ENCODE measurements at places on chromosomes 12 and 14. TPM values are rescaled to one million over a fixed set of nuclear protein-coding genes. Genes with fewer than 3 reads are reported as not detected.

Gene CLEC14A
- total RNA-seq, result not detected

Gene TAS2R42
- total RNA-seq, result not detected

Gene MSI1
- total RNA-seq, result 6.6 TPM

Gene KLRB1
- total RNA-seq, result 3.0 TPM

Gene PTGER2
- total RNA-seq, result 6.2 TPM

Gene MYF5
- total RNA-seq, result not detected

Gene CCDC196
- total RNA-seq, result not detected

Gene PTCSC3
- total RNA-seq, result not detected

Gene SMIM10L1
- 10.9 TPM for total RNA-seq

Gene SLC6A13
- total RNA-seq, result 3.3 TPM

Gene ABHD12B
- not detected for total RNA-seq

Gene PROX2
- 0.23 TPM for total RNA-seq

Gene NELL2
- total RNA-seq, result 66.0 TPM

Gene TAMALIN
- total RNA-seq, result 10.0 TPM

Gene HPD
- total RNA-seq, result not detected

Gene ITGA5
- total RNA-seq, result 27.4 TPM

Gene TSHR
- total RNA-seq, result not detected

Gene ERBB3
- 1.9 TPM for total RNA-seq

Gene SIRT4
- total RNA-seq, result 4.9 TPM

Gene AQP2
- not detected for total RNA-seq

Gene CLEC2A
- total RNA-seq, result not detected

Gene MUCL1
- not detected for total RNA-seq

Gene ANAPC5
- total RNA-seq, result 101 TPM

Gene SERPINA10
- not detected for total RNA-seq

Gene PPP2R5E
- total RNA-seq, result 40.6 TPM

Gene SCN8A
- 0.79 TPM for total RNA-seq

Gene INSM2
- 0.16 TPM for total RNA-seq

Gene CLEC6A
- not detected for total RNA-seq

Gene PLA2G1B
- not detected for total RNA-seq
